ENCODE measurements at places on chromosomes 7 and 10.
A peak's percentile ranks its signal among the peaks of the same experiment; 100 is the strongest.

DNA sequence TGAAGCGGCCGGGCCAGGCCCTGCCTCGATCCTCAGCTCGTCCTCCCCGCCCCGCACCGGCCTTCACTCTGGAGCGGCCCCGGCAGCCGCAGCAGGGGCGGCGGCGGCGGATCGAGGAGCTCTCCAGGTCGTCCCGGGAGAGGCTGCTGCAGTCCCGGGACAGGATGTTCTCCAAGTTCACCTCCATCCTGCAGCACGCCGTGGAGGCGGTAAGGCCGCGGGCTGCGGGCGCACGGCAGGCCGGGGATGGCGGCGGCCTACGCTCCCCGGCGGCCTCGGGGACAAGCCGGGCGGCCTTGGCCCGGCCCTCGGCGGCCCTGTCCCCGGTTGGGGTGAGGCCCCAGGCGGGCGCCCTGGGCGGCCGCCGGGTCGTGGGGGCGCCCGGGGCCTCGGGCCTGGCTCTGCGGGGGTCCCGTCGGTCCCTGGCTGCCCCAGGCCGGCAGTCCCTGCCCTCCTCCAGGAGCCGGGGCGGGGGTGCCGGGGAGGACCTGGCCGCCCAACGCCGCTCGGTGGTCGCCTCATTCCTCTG lies 399 bp downstream of the FHIP2A start:
- no peak for DNase-seq

DNA sequence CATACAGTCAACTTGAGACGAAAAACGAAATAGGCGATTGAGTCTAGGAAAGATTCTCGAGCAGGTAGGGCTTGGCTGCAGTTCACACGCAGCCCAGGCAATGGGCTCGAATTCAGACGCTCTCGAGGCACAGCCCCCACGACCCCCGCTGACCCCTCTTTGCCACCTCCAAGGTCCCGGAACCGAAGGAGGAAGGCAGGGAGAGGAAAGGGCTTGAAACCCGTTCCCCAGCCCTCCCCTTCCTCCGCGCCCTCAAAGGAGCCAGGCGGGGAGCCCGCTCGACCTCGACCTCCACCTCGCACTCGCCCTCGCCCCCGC lies 441 bp downstream of the CCDC186 start:
- DNase-seq = no peak

- DNase-seq = no peak
Measured at GRCh38 chr10:79507440-79508167, 4.7 kb upstream of the EIF5AL1 start.

DNA sequence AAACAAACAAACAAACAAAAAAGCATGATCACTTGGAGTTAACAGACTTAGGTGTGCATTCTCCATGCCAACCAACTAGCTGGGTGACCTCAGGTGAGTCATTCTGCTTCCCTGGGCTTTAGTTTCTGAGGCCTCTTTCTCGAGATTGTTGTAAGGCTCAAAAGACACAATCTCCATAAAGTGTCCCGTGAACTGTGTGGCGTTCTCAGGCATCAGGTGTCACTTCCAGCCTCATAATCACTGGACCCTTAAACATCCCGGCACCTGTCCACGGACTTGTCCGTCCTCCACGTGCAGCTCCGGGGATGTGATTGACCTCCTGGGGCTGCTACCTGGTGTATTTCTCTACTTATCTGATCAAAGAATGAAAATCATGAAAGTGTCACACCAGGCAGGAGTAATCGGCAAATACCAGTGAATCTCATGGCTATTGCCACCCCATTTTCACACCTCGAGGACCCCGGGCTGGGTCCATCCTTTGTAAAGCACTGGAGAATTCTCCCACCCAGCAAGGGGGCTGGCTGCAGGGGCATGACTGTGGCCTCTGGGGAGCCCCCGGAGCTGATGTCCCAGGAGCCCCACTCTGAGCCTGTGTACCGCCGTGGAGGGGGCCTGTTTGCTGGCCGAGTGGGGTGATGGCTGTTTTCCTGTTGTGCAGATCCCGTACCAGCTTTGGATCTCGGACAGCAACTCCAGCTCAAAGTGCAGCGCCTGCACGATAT lies 189.8 kb upstream of the SH2B2 start:
- DNase-seq = no peak

GRCh38 chr10:126060261-126060931 lies 164.0 kb downstream of the FANK1 start:
- DNase-seq = no peak

DNA sequence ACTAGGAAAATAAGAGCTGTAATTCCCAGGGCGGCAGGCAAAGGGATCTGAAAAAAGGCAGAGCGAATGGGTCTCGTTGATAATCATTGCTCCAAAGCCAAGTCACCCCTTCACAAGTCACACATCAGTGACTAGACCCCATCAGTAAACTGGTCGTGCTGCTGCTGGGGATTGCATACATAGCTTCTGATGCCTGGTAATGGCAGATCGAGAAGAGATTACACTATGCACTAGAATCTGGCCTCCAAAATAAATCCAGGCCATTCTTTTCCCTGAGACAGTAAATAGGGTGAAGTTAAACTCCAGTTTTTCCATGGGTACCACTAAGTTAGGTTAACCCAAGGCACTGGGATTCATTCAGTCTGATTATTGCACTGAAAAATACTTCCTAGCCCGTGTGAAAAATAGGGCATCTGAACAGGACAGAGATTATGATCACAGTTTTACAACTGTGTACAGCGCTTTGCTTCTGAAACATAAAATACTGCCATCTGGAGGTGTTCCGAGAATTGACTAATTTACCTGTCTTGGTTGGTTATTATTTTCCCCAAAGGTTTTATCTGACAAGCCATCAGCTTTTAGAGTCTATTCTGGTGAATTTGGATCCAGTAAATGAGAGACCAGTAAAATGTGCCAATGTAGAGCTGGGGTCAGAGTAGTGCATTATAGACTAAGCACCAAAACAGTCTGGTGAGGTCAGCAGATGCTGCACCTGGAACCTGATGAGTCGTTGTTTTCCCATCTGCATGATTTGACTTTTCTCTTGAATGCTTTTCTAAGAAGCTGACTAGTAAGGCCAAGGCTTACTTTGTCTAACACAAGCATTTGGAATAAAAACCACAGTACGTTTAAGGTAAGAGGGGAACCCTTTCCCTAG lies 82.9 kb upstream of the AFAP1L2 start:
- DNase-seq = no peak

DNA sequence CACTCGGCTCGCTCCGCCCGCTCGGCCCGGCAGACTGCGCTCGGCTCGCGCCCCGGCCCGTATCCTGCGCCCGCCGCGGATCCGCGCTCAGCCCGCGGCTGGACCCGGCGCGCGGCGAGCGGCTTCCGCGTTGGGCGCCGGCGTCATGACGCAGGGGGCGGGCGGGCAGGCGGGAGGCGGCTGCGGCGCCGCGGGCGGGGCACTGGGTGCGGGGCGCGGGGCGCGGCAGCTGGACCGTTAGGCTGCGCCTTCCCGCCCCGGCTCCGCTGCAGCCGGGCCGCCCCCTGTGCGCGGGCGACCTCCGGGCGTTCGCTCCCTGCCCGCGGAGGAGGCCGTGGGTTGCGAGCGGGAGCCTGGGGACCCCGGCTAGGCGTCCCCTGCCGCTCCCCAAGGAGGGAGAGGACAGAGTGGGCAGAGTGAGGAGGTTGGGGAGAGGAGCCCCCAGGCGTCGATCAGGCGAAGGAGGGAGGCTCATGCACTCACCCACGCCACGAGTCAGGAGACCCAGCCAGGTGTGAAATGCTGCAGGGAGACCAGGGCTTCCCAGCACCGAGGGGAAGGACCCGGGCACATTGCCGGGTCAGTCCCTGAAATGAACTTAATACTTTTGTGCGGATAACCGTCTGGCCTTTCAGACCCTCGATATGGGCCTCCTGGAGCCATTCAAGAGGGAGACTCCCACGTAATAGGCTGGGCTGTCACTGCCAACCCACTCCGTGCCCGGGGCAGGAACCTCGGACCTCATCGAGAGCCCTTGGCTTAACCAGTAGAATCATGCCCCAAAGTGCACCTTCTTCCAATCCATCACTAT lies at the start of gene PIP4K2A:
PIP4K2A (minus strand) TSS at position 100 of the 811 bp plus-strand sequence. CDS start 252 bp downstream, outside the sequence.
- DNase-seq = peak; percentile 17

GRCh38 chr10:58275908-58276307 lies 6.9 kb downstream of the CISD1 start:
- no peak for DNase-seq

GRCh38 chr10:44281089-44281613 lies 103.7 kb downstream of the CXCL12 start:
- DNase-seq = no peak

- DNase-seq = peak; percentile 47
Measured at GRCh38 chr7:14717816-14718215, 184.7 kb downstream of the DGKB start.

DNA sequence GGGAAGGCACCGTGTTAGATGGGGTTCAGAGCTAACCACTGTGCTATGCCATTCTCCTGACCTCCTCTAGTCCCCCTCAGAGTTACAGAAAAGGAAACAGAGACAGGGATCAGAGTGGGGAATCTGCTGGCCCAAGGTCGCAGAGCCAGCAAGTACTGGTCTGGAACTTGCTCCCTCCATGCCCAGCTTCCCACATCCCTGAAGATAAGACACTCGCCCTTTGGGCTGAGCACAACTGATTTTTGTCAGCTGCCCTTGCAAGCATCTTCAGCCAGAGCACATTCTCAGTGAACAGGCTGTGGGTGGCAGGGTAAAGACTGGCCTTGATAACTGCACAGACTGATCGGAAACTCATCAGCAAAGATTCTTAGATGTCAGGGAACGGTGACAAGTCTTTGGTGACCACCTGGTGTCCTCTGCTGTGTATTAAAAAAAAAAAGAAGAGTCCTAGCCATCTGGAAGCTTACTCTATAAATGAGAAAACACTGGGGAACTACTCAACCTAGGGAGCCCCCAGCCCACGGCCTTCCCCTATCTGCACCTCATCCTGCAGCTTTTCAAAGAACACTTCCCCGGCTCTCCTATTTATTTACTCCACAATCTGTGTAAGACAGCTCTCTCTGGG lies 1.3 kb upstream of the SORBS1 start:
- no peak for DNase-seq

DNA sequence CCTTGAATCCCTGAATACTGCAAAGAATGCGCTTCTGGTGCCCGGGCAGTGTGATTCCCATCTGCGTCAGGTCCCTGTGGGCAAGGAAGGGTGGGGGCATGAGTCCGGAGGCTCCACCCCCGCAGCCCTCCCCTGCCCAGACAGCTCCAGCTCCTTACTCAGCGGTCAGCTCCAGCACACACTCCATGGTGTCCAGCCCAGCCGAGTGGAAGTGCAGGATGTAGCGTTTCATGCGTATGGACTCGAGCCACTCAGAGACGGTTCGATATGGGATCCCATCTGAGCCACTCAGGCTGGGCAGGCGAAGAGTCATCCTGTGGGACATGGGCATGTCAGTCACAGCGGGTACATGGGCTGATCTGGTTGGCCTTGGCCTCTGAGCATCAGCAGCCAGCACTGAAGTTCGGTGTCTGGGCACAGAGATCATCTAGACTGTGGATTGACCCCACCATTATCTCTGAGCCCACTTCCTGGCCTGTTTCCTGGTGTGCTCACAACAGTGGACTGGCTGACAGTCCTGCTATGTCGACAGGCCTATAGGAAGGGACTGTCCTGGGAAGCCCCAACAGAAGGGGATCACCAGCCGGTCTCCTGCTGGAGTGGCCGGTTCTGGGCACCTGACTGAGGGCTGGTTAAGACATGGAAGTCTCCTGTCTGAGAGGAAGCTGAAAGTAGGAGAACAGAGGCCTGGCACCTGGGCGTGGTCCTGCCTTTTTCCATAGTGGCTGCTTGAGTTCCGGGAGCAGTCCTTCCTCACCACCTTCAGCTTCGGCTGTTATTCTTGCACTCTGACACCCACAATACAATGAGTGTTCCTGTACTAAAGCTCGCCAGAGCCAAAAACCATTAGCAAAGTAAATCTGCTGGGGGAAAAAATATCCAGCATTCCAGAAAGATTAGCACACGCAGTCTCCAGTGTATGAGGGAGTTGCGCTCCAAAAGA lies 10.6 kb downstream of the ZYX start:
- DNase-seq = no peak

DNA sequence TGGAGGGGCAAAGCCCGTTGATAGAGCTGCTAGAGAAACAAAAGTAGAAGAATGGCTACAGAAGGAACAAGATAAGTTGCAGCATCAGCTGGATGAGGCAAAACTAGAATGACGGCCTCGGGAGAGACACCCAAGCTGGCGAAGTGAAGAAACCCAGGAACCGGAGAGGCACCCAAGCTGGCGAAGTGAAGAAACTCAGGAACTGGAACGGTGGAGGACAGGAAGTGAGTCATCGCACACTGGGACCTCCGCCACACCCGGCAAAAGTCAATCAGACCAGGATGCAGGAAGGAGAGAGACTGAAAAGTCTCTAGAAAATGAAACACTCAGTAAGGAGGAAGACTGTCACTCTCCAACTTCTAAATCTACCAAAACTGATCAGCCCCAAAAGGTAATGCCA lies 133.0 kb upstream of the NEBL start:
- DNase-seq = no peak

- DNase-seq = no peak
Measured at GRCh38 chr10:129993621-129994020, 29.5 kb upstream of the EBF3 start.

DNA sequence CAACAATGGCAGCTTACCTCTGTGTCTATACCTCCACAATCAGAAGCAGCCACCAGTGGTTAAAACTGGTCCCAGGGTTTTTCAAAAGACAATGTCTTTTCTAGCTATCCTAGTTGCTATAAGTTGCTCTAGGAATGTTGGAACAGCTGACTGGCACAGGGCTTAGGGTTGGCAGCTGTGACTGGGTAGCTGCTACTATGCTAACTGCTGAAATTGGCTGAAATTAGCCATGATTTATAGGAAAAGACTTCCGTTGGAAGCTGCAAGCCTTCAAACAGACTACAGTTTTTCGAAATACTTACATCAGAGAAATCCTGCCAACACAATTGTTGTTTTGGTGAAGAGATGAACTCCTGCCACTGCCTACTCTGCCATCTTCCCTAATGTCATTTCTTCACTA lies 102.3 kb downstream of the MKX start:
- DNase-seq = no peak

GRCh38 chr10:61760943-61761824 lies 98.5 kb downstream of the CABCOCO1 start:
- DNase-seq = no peak

DNA sequence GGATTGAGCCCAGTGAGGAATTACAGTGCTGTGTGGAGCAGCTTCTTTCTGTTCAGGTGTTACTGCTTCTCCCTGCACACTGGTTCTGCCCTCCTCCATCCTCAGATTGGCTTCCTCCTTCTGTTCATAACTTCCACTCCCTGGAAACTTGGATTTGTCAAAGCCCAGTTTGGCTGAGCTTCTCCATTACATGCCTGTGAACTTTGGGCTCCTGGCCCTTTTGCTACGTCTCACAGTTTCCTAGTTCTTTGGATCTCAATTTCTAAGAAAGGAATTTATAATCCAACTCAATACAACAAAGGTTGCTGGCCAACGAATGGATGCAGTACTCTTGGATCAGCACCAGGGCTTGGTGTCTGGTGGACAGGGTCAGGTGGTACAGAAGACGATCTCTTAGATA lies 318.1 kb downstream of the RPS24 start:
- DNase-seq = no peak

GRCh38 chr7:92794391-92794790 lies 42.0 kb downstream of the CDK6 start:
- no peak for DNase-seq

GRCh38 chr7:25260862-25261494 lies 32.7 kb upstream of the NPVF start:
- no peak for DNase-seq

GRCh38 chr7:108723381-108723814 lies 153.7 kb downstream of the DNAJB9 start:
- no peak for DNase-seq

GRCh38 chr7:18290223-18290622 lies 205.3 kb upstream of the HDAC9 start:
- no peak for DNase-seq
